CD4-positive, alpha-beta memory T cell (primary cell): ENCODE measurements at places on chromosomes 6 and 20. TPM values are rescaled to one million over a fixed set of nuclear protein-coding genes. Genes with fewer than 3 reads are reported as not detected.

- H3K27ac ChIP-seq, result no peak overlapping the region
- peak; percentile 23 for DNase-seq
- H3K27me3 ChIP-seq, result no peaks in the 10 kb centered on the region
- peaks cover 15% of the 10 kb centered on the region for H3K4me1 ChIP-seq
- no peak overlapping the region for H3K4me3 ChIP-seq
Measured at GRCh38 chr6:87279196-87279595, 43.2 kb upstream of the SMIM8 start.

DNA sequence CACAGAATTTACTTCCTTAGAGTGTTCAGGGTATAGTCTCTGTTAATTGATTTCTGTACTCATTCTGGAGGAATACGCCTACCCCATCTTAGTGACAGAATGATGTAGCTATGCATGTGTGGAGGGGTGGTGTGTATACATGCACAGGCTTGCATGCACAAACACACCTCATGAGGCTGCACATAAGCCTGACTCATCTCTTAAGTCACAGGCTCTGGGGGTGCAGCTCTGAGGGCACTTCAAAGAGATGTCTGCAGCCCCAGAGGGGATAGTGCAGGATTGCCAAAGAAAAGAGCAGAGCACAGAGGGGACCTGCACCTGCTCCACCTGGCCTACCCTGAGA lies 24.6 kb downstream of the TBX18 start:
- no peak overlapping the region for H3K27ac ChIP-seq
- no peaks in the 10 kb centered on the region for H3K27me3 ChIP-seq
- no peak for DNase-seq

- no peaks in the 10 kb centered on the region for H3K27me3 ChIP-seq
- no peak overlapping the region for H3K4me3 ChIP-seq
- no peak for DNase-seq
Measured at GRCh38 chr6:18352842-18353241, 34.3 kb upstream of the RNF144B start.

UBD gene
- not detected for total RNA-seq

EYA4 gene
- not detected for total RNA-seq

PSMB1 gene
- total RNA-seq, result 98.6 TPM

POM121L2 gene
- total RNA-seq, result not detected
